ENCODE measurements at places on chromosomes 16 and 17.

- no peak for DNase-seq
Observed at GRCh38 chr16:57151369-57151768, 34.5 kb downstream of the PSME3IP1 start.

DNA sequence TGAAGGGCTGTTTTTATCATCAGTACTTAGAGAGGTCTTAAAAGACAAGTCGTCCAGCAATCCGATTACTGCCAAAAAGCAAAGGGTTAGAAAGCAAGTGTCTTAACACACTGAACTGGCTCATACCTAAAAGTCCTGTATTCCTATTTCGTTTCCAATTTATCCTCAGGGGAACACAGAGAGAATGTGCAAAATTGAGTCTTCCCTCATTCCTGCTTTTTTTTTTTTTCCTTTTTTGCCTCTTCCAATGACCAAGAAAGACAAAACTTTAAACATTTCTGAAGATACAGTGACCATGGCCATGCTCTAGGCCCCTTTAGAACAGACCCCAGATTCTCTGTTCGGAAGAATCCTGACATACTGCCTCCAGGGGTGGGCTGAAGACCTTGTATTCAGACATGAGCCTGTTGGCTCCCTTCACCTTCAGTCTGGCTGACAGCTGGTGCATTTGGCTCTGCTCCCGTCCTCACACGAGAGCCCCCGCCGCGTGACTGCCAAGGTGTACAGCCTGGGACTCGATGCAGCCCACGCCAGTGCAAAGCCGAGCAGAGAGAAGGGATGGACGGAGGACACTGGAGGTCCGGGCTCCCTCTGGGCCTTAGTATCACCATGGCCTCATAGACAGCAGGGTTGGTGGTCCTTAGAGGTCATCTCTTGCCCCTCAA is 47.0 kb downstream of the COTL1 start:
- DNase-seq, result no peak

- no peak for DNase-seq
Observed at GRCh38 chr16:88014252-88014781, 63.1 kb downstream of the BANP start.

GRCh38 chr16:726438-727290 is at the start of the genes CCDC78 and HAGHL:
TSS of gene CCDC78 (minus strand) at chr16:726443. CDS start at chr16:726367, 76 bp downstream.
TSS of gene HAGHL (plus strand) at chr16:727106. CDS start at chr16:727510, 404 bp downstream.
- no peak for DNase-seq

- no peak for DNase-seq
Observed at GRCh38 chr17:58263773-58264172, 17.0 kb downstream of the MPO start.

- no peak for DNase-seq
Observed at GRCh38 chr16:67177743-67178699, 5.7 kb downstream of the MATCAP1 start.
